Fibroblast of skin of left quadriceps (primary cell): ENCODE measurements at places on chromosomes 7 and 10.

DNA sequence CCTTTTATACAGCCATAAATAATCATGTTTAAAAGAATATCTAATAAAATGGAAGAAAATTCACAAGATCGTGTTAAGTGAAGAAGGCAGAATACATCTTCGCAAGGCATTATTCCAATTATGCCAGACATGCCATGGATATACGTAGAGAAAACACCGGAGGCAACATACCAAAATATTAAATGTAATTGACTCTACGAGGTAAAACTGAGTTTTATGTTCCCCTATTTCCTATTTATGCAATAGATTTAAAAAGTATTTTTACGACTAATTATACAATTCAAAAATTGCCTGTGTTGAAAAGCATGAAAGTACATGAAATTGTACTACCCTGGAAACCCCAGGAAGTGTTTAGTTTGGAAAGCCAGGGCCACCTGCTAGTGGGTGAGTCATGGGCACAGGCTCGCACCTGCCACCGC lies 936 bp upstream of the REPIN1 start:
- DNase-seq: no peak

DNA sequence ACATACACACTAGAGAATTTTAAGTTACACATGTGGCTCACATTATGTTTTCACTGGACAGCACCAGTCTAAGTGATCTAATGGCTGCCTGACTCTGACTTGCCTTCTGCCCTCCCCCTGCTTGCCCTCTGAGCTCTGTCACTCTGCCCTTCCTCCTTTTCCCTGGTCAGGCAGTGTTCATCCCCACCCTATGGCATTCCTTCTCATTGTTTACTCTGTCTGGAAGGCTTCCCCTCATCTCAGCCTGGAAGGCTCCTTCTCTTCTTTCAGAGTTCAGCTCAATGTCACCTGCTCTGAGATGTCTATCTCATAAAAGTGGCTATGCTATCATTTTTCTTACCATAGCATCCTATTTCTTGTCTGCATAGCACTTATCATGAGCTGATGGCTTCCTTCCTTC lies 305.7 kb downstream of the BMPER start:
- no peak for DNase-seq

GRCh38 chr10:27207350-27207749 lies 33.2 kb downstream of the ACBD5 start:
- no peak for DNase-seq

- no peak for DNase-seq
Observed at GRCh38 chr7:19762631-19763030, 10.8 kb downstream of the TMEM196 start.

DNA sequence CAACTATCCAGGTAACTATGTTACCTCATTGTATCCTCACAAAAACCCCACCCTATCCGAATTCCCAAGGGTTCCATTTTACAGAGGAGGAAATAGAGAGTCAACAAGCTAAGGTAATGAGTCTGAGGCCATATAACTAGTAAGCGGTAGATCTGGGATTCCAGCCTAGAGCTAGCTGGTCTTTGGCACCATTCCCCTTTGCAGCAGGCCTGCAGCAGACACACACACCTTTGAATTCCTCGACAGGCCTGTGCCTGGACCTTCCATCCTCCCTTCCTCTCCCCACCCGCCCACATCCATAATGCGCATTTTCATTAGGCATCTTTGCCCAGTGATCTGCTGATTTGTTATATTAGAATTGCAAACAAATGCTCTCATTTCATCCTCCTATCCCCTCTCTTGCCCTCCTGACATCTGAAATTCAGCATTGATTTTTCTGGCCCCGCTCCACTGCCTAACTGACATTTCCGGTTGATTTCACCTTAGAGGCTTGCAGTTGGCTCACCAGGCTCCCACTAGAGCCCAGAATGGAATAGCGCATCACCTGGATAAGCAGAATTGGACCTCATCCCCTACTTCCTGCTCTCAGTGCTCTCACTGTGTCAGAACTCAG lies 129.5 kb downstream of the PLXNA4 start:
- no peak for DNase-seq

GRCh38 chr10:97011397-97011796 lies 174.4 kb downstream of the SLIT1 start:
- no peak for DNase-seq

DNA sequence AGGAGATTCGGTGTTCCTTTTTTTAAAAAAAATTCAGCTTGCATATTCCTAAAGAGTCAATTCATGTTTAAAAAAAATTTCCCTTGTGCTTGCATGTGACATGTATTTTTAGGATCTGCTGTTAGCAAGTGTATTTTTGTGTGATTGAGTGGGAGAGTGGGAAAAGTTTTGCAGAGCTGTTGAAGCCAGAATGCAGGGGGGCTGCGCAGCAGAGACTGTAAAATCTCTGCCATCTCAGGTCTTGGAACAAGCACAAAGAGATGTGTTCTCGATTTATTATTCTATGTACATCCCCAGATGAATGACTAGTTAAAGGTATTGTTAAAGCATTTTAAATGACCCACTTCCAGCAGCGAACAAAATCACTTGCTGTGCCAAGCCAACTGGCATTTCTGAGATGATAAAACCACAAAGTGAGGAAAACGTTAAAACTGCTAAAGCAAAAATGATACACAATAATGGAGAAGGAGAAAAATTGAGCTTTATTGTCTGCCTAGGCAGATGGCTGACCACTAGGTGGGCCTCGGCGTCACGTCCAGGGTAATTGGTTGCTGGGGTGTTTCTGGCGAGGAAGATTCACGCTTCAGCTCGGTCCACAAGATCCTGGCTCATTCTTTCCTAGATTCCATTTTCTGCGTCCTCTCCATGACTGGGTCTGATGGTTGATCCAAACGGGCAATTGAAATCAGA lies 67.0 kb upstream of the ATRNL1 start:
- DNase-seq: no peak

DNA sequence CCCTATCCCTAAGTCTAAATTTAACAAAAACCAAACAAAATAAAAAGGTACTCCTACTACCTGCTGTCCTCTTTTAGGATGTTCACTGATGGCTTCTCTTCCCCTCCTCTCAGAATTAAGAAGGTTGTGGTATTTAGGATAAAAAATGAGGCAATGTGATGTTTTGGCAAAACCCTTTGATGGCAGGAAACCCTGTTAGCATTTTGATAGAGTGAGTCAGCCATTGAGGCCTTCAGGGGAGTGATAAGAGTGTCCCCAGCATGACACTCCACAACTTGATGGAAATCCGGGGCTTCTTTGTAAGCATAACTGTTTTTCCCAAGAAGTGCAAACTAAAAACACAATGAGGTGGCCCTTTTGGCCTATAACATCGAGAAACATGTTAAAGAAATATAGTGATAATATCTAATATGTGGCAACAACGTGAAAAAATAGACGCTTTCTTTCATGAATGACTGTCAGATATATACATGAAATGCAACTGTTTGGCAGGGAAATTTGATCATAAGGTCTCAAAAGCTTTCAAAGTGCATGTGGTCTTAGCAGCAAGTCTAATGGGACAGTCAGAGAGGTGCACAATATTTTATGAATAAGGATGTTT lies 55.0 kb downstream of the PRTFDC1 start:
- no peak for DNase-seq

DNA sequence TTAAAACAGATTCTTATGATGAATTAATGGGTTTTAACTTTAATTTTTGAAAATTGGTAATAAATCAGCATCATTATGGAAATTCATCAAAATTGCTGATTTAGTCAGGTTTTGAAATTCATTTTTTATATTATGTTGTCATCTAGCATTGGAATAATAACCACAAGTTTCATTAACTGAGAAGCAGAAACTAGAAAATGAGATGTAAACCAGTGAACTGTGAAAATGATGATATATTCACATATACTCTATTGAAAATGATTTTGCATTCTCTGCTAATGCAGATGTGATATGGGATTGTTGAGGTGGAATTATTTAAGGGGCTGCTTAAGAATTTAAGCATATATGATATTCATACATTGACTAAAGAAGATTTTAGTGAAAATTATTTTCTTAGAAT lies 316.1 kb upstream of the FZD1 start:
- DNase-seq: no peak

DNA sequence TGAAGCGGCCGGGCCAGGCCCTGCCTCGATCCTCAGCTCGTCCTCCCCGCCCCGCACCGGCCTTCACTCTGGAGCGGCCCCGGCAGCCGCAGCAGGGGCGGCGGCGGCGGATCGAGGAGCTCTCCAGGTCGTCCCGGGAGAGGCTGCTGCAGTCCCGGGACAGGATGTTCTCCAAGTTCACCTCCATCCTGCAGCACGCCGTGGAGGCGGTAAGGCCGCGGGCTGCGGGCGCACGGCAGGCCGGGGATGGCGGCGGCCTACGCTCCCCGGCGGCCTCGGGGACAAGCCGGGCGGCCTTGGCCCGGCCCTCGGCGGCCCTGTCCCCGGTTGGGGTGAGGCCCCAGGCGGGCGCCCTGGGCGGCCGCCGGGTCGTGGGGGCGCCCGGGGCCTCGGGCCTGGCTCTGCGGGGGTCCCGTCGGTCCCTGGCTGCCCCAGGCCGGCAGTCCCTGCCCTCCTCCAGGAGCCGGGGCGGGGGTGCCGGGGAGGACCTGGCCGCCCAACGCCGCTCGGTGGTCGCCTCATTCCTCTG lies 399 bp downstream of the FHIP2A start:
- DNase-seq: no peak

- DNase-seq: peak; percentile 57
Observed at GRCh38 chr7:89332026-89332425, 536.5 kb upstream of the TEX47 start.

DNA sequence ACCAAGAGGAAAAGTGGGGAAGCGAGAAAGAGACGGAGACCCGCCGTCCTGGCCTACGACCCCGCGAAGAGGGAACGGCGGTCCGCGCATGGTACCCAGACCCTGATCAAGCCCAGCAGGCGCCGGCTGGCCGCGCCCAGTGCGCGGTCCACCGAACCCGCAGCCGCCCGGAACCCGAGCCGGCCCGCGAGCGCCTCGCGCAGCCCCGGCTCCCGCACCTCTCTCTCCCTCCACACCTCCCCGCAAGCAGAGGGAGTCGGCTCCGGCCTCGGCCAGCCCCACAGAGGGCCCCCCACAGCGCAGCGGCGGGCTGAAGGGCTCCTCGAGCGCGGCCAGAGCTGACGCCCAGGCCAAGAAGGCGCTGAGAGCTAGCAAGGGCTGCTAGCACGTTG lies 164.7 kb downstream of the AGMO start:
- DNase-seq: no peak

- no peak for DNase-seq
Observed at GRCh38 chr10:43083764-43084163, 6.9 kb downstream of the RET start.

DNA sequence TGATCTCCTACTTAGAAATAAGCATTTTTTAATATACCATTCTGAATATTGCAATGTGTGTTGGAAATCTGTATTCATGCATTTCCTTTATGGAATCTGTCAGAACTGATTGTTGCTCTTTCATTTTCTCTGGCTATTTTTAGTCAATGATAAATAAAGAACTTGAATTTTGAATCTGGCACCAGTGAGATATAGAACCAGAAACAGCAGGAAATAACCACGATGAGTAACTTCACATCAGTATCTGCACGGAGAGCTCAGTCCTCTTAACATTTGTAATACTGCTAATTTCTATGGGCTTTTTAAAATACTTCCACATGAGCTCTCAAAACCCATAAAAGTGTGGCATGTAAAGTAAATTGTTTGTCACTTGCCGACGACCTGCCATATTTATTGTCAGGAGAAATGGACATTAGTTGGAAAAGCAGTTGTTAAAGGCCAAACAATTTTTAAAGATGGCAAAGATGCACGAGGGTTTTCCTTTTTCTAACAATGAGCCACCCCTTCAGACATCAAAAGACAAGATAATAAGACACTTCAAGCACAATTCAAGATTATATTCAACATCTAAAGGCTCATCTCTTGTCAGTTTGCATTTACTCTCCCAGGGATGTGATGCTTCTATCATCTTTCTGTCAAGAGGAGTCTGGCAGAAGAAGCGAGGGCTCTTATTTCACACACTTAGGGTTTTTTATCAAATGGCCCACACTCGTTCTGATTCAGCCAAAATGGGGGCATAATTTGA lies 118.3 kb downstream of the POU6F2 start:
- no peak for DNase-seq

GRCh38 chr7:6395898-6396595 lies 51.7 kb downstream of the DAGLB start:
- DNase-seq: no peak

DNA sequence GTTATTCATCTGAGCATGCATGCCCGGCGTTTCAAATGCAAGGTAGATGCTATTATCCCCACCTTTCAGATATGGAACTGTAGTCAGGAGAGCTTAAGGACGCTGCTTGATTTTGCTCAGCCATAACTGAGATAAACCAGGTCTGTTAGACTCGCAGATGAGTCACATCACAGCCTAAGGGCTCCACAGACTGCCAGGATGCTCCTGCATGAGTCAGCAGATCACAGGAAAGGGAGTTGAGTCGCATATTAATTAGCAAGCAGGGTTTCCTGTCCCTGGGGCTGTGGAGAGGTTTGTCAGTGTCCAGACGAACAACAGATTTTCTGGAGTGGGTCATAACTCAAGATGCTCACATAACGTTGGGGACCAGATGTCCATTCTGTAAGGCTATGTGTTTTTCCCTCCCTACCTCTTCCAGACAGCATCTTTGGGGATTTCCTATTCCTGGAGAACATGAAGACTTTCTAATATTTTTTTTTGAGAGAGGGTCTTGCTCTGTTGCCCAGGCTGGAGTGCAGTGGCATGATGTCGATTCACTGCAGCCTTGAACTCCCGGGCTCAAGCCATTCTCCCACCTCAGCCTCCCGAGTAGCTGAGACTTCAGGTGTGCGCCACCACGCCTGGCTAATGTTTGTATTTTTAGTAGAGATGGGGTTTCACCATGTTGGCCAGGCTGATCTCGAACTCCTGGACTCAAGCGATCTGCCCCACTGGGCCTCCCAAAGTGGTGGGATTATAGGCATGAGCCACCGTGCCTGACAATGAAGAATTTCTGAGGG lies 36.7 kb downstream of the PFKFB3 start:
- peak; percentile 96 for DNase-seq

- no peak for DNase-seq
Observed at GRCh38 chr7:123763191-123763661, 14.4 kb upstream of the WASL start.

GRCh38 chr10:79266543-79267312 lies 80.5 kb upstream of the PPIF start:
- DNase-seq: peak; percentile 65
